ENCODE measurements at places on chromosomes 6 and 20.

DNA sequence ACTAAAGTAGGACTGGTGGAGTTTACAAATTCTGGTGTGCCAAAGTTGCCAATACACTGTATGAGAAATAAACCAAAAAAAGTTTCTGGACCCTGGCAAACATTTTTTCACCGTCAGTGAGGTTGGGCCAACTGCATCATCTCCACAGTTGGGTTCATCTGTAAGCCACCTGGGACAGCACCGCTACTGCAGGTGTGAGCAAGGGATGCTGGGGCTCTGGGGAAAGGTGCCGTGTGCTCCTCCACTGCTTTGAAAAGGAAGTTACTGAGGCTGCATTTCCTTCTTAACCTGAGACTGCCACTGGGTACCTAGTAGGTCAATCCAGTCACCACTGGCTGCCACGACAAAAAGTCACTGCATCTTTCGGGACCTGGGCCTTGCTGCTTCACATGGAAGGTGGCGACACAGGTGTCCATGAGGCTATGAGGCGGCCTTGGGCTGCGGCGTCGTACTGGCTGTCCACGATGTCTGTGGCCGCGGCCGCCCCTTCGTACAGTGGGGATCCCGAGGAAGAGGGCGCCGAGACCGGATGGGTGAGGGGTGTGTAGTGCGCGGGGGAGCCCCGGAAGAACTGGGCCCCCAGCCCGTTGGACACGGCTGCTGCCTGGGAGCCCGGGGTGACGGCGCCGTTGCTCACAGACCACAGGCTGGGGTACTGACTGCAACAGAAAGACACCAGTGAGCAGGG, 9.6 kb downstream of the TBXT start:
- DNase-seq, result no peak

DNA sequence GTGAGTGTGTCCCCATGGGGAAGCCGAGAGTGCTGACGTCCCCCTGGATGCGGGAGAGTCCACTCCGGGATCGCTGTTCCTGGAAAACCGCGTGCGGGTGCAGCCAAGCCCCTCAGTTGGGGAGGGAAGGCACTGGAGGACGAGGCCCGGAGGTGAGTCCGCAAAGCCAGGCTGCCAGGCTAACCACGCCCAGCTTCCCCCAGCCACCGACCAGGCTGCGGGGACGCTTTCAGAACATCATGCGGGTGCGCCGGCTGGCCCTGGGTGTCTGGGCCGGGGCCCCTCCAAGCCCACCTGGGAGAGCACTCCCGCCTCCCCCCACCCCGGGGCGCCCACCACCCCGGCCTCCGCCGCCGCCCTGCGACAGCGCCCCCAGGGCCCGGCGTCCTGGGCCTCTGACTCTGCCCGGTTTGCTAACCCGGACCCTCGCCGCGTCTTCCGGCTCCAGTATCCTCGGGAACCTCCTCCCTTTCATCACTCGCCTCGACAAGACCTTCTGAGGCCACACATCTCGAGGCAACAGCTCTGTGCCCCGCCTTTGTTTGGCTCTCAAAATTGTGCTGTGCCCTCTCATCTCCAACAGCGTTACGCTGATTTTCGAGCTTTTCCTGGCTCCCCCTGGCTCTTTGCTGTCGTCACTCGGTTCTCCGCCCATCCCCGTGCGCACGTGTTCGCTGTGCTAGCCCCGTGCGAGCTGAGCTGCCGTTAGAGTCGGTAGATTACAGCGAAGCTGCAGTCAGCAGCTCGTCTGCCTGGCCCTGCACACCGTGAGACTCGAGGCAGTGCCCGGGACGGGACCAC, 47.1 kb upstream of the ENTPD6 start:
- no peak for DNase-seq

DNA sequence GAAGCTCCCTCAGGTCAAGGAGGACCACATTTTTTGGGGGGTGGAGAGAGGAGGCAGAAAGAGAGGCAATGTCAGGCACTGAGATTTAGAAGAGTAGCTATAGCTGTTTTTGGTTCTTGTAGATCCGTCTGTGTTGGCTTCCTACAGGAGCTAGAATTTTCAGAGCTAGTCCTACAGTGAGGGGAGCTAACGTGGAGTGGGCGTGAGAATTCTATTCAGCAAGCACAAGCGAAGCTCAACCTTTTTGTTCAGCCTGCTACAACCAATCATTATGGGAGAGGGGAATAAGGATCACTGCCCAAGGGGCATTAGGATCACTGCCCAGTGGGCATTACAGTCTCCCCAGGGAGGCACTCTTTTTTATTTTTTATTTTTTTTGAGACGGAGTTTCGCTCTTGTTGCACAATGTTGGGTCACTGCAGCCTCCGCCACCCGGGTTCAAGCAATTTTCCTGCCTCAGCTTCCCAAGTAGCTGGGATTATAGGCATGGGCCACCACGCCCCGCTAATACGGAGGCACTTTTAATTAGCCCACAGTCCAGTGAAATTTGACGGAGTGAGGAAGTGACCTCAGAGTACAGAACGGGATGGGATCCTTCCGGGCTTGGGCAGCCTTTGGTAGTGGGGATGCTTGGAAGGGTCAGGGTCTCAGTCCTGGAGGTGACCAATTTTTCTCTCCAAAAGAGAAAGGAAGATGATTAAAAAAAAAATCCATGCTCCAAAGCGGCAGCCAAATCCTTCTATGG, 1.1 kb upstream of the PANK2 start:
- no peak for DNase-seq

DNA sequence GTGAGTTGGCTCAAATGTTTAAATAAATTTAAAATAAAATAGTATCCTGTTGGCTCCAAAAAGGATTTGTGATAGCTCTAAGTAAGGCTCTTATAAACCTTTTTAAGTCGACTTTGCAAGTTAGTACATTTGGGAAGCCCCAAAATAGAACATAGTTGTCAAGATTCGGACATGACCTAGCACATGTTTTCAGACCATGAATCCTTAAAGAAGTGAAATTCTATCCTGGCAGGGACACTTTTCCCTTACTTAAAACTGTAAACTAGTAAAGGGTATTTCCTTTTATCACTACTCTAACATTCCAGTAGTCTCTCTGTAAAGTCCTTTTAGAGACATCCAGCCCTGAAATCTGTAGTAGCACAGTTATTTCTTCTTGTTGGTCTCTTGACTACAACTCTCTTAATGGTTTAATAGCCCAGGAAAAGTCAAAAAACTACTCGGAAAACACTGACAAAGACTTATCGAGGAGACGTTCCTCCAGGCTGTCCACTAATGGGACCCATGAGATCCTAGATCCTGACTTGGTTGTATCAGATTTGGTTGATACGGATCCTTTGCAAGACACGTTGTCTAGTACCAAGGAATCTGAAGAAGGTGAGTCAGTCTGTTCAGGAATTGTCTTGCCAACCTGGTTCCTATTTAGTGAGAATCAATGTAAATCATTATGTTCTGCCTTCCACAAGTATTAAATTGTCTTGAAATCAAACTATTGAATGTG, 83.6 kb downstream of the SCAND1 start:
- DNase-seq, result no peak

DNA sequence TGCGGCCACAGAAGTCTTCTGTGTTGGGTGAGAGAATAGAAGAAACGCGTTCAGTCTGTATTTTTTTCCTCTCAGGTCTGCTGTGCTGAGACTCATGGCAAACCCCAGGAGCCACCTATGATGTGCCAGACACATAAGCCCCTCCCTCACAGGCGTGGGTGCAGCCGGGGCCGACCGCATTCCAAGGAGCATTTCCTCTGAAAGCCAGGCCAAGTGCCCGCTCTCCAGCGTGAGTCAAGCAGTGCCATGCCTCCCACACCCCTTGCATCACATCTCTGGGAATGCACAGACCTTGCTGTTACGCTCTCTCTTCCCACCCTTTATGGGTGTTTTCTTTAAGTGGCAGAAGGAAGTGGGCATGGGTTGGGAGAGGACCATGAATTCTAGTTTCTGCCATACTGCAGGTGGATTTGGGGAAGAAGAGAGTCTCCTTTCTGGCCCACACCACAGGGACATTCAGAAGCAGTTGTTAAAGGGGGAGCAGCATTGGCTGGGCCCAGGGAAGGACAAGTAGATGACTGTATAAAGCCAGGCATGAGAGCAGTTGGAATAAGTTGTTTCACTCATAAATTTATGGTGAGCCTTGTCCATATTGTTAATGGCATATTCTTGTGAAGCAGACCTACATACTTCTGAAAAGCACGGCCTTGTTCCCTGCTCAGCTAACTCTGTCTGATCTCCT, 37.1 kb upstream of the TFAP2A start:
- no peak for DNase-seq

- DNase-seq, result no peak
These were observed 6.3 kb downstream of the OSER1 start for GRCh38 chr20:44204156-44204831.

- DNase-seq, result no peak
These were observed 16.6 kb downstream of the DSE start for GRCh38 chr6:116387374-116387773.

DNA sequence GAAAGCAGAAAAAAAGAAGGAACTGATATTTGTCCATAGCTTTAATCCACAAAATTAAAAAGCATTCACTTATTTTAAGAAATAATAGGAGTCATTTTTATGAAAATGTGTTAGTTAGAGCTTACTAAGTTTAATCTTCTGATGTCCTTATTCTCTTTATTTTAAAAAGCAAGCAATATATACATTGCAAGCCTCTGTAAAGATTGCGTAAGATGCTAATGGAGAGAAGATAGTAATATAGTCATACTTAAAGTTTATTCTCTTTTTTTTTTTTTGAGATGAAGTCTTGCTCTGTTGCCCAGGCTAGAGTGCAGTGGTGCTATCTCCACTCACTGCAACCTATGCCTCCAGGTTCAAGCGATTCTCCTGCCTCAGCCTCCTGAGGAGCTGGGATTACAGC, 39.7 kb downstream of the AIG1 start:
- DNase-seq, result no peak

DNA sequence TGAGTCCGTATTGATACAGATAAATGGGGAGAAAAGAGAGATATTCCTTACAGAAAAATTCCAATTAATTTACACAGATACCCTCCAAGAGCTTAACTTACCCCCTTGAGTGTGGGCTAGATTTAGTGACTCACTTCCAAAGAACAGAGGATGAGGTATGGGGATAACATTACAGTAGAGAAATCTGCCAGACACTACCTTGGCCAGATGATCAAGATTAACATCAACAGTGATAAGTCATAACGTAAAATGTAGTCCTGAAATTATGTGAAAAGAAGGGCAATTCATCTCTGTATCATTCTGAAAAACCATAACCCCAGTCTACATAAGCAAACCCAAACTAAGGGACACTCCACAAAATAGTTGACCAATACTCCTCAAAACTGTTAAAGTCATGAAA, 69.3 kb downstream of the PDSS2 start:
- DNase-seq, result no peak

GRCh38 chr6:52059821-52060220, 27.6 kb downstream of the PKHD1 start:
- no peak for DNase-seq

GRCh38 chr6:132089173-132089572, 138.0 kb upstream of the CCN2 start:
- DNase-seq, result no peak

DNA sequence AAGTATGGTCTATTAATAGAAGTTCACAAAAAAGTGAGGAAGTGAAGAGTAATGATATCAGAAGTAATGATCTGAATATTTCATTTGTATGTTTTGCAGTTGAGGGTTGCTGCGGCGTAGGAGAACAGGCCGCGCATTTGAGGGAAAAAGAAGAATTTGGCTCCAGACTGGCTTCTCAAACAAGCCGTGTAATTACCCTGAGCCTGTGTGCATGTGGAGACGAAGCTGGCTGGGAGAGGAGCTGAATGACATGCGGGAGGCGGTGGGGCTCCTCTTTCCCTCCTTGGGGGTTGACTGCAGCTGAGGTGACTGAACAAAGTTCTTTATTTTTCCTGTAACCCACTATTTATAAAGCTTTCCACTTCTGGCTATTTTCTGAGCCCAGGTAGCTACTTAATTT, 115.5 kb upstream of the AFDN start:
- no peak for DNase-seq

- DNase-seq, result no peak
These were observed 30.2 kb downstream of the NOL4L start for GRCh38 chr20:32554965-32555289.
